ENCODE measurements at places on chromosomes 1 and 21. TPM values are rescaled to one million over a fixed set of nuclear protein-coding genes. Genes with fewer than 3 reads are reported as not detected.

GRCh38 chr1:85484716-85485115 lies 19.8 kb upstream of the DDAH1 start:
- H3K4me3 ChIP-seq, result no peak overlapping the region
- no peak overlapping the region for H3K27ac ChIP-seq
- H3K36me3 ChIP-seq, result no peaks in the 10 kb centered on the region
- DNase-seq, result no peak

GRCh38 chr1:207820568-207821463 lies 69.0 kb downstream of the CD46 start:
- H3K36me3 ChIP-seq, result peaks cover 59% of the 10 kb centered on the region
- H3K27ac ChIP-seq, result peak overlapping the region; percentile 97
- no peaks in the 10 kb centered on the region for H3K27me3 ChIP-seq
- peaks cover 79% of the 10 kb centered on the region for H3K4me1 ChIP-seq
- no peak for DNase-seq

GRCh38 chr21:25457411-25457810 lies 149.9 kb downstream of the MRPL39 start:
- H3K27ac ChIP-seq, result peak overlapping the region; percentile 75
- DNase-seq, result no peak
- H3K27me3 ChIP-seq, result no peaks in the 10 kb centered on the region
- H3K36me3 ChIP-seq, result no peaks in the 10 kb centered on the region
- peaks cover 20% of the 10 kb centered on the region for H3K4me1 ChIP-seq
- H3K4me3 ChIP-seq, result no peak overlapping the region

- H3K27ac ChIP-seq, result no peak overlapping the region
- DNase-seq, result peak; percentile 34
- H3K4me1 ChIP-seq, result no peaks in the 10 kb centered on the region
- H3K4me3 ChIP-seq, result no peak overlapping the region
- no peaks in the 10 kb centered on the region for H3K27me3 ChIP-seq
These were observed 58.9 kb upstream of the CTTNBP2NL start for GRCh38 chr1:112337028-112337531.

DNA sequence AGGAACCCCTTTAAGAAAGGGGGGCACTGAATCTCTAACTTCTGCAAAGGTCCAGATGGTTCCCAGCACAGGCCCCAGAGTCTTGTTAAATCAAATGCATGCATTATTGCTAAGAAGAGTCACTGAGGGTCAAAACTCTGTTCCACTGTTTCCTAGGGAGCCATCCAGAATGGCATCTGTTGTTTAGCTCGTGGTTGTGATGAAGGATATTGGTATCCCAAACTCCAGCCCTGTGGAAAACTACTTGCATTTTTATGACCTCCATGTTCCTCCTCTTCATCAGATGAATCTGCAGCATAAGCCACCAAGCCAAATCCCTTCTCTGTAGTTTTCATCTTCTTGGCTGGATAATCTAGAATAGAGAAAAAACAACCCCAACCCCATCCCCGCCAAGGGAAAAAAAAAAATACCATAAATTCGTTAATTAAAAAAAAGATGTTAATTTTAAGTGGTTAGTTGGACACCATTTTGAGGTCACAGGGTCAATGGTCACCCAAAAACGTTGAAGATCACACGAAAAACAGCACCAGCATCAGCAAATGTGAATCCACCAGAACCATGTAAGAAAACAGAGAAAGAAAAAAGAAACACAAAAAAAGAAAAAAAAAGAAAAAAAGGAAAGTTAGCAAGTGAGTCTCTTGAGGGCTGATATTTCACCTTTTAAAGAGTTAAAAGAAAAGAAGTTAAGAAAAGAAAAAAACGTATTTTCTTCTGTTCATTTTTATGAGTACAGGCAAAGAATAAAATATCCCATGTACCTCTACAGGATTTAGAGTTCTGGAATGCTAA lies 3.0 kb upstream of the RIT1 start:
- no peaks in the 10 kb centered on the region for H3K27me3 ChIP-seq
- no peak for DNase-seq
- peaks cover 76% of the 10 kb centered on the region for H3K36me3 ChIP-seq
- peaks cover 30% of the 10 kb centered on the region for H3K4me1 ChIP-seq

C1orf35 gene
- 2.7 TPM for total RNA-seq

CR1 gene
- total RNA-seq, result 1.8 TPM

DNA sequence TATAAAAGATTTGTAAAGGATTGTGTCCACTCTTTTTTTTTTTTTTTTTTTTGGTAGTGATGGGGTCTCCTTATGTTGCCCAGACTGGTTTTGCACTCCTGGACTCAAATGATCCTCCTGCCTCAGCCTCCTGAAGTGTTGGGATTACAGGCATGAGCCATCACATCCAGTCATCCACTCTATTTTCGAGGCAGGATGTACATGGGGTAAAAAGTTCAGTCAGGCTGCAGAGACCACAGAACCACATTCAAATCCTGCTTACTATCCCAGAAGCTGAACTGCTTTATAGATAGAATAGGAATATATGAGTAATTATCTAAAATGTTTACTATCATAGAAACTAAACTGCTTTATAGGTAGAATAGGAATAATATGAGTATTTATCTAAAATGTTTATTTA lies 26.0 kb upstream of the KCNK2 start:
- no peaks in the 10 kb centered on the region for H3K36me3 ChIP-seq
- DNase-seq, result no peak
- no peak overlapping the region for H3K4me3 ChIP-seq
- H3K4me1 ChIP-seq, result no peaks in the 10 kb centered on the region

GREM2 gene
- not detected for total RNA-seq

GRCh38 chr1:227447531-227447990 lies 115.8 kb upstream of the ZNF678 start:
- H3K36me3 ChIP-seq, result no peaks in the 10 kb centered on the region
- no peak overlapping the region for H3K27ac ChIP-seq
- no peak for DNase-seq
- H3K4me3 ChIP-seq, result no peak overlapping the region

TPTE gene
- total RNA-seq, result not detected

DNA sequence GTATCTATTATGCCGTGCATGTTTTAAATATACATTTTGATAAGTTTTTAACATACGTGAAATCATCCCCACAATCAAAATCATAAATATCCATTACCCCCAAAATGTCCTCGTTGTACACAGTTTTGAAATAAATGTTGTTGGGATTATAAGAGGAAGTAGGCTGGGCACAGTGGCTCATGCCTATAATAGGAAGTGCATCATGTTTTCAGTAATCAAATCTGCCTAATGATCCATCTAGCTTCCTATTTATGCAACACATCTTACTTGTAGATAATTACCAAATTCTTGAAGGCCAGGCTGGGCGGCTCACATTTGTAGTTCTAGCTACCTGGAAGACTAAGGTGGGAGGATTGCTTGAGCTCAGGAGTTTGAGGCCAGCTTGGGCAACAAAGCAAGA lies 15.0 kb upstream of the IFNGR2 start:
- H3K27ac ChIP-seq, result peak overlapping the region; percentile 9
- DNase-seq, result no peak
- peaks cover 36% of the 10 kb centered on the region for H3K4me1 ChIP-seq
- no peaks in the 10 kb centered on the region for H3K27me3 ChIP-seq
- H3K36me3 ChIP-seq, result no peaks in the 10 kb centered on the region

GRCh38 chr1:32501865-32502264 lies 37.0 kb downstream of the ZBTB8B start:
- no peak overlapping the region for H3K4me3 ChIP-seq
- H3K27me3 ChIP-seq, result no peaks in the 10 kb centered on the region
- no peak for DNase-seq
- no peaks in the 10 kb centered on the region for H3K4me1 ChIP-seq

PRDM16 gene
- 222 TPM for total RNA-seq

DNA sequence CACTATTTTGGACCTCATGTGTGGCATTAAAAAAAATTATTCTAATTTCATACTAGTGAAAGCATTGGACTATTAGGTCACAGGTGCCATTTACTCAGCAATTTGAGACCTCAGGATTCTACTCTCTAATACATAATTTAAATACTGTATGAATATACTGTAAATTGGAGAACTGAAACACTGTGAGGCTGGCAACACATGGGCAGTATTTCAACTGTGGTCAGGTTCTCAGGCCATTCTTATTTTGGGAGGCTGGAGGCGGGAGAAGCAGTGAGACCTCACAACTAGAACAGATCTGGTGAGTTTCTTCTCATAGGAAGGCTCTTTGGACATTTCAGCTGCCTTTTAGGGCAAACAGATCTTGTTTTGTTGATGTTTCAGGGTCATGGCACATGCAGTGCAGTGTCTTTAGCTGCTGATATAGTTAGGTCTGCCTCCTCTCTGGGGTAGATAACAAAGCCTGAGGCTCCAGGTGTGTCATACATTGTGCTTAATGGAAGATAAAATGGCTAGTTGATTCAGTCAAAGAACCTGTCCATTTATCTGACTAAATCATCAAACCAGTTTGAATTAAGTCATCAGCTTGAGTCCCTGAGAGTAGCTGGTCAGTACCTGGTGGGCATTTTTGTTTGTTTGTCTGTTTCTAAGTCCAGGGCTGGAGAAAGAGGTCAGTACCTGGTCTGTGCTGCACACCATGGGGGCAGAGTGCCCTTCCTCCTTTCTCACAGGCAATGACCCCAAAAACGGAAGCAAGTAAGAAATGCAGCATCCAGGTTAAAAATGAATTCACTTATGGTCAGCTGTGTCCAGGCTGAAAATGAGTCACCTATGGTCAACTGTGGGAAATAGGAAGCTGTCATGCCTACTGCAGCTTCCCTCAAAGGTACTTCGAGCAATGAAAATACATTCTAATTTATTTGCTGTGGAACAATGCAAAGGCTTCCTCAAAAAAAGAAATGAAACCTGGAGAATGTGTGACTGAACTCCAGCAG lies 216.2 kb downstream of the SDCCAG8 start:
- no peaks in the 10 kb centered on the region for H3K27me3 ChIP-seq
- no peak overlapping the region for H3K27ac ChIP-seq
- no peak overlapping the region for H3K4me3 ChIP-seq
- H3K4me1 ChIP-seq, result peaks cover 25% of the 10 kb centered on the region
- H3K36me3 ChIP-seq, result no peaks in the 10 kb centered on the region
